ENCODE measurements at places on chromosomes 5 and 9.

DNA sequence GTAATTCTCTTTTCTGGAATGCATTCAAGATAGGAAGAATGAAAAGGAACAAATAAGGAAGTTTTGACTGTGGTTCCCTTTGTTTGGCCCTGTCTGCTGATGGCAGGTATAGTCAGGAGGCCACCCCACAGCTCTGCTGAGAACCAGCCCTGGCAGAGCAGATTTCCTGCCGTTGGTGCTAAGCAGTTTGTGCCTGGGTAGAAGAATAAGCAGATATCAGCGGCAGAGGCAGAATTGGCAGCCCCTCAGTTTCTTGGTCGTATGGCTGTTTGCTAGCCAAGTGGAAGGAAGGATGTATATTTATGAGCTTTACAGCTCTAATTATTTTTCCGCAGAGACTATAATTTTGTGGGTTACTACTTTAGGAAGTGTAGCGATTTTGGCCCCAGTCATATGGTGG, 310.2 kb upstream of the RFX3 start:
- no peak for DNase-seq

DNA sequence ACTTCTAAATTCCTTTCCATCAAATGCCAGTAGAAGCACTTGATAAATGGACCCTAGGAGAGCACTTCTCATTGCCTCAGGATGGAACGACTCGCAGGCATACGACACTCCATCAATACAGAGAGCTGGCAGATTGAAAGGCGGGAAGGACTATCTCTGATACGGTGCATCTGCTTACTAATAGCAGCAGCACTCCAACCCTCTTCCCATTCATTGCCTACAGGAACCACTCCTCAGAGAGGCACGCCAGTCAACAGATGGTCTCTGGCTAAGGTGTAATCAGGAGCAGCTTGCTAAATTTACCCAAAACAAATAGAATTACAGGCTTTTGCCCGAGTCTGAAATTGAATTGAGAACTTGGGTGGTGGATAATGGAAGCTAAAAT, 168.1 kb downstream of the EFNA5 start:
- DNase-seq: peak; percentile 81

DNA sequence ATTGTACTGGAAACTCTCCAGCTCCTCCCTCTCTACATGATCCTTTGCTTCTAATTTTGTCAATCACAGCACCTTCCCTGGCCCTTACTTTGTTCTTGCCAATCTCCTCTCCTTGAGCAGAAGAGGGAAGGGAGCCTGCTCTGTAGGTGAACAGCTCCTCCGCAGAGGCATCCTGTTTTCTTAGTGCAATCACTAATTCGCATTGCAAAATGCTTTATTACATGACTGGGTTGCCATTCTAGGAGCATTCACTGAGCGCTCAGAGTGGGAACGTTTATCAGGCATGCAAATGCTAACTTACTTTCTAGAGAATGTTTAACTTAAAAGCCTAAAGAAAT, 416 bp upstream of the SNX18 start:
- DNase-seq: no peak

GRCh38 chr9:76403352-76403751, 9.1 kb upstream of the RFK start:
- peak; percentile 51 for DNase-seq

GRCh38 chr9:127405344-127406125, 8.6 kb downstream of the SLC2A8 start:
- DNase-seq: no peak

DNA sequence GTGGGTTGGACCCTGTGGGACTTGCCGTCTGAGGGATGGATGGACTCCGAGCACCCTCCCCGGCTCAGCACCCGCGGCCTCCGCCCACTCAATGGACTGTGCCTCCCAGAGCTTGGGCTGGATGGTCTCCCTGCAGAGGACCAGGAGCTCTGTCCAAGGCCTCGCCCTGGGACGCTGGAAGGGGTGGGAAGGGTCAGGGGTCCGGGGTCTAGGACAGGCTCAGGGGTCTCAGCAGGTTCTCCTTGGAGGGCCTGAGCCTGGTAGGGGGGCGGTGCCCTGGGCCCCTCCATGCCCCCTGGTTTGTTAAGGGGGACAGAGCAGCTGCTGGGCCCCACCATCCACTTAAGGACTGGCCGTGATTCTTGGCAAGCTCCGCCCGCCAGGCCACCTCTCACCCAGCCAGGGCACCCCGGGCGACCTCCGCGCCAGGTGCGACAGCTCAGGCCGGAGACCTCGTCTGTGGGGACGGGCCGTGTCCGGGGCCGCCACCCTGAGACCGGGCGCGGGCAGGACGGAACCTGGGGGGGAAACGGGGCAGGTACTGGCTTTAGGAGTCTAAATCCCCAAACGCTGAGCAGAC, 29.2 kb downstream of the EXOC3 start:
- DNase-seq: peak; percentile 25

- DNase-seq: no peak
Observed at GRCh38 chr9:138044485-138045383, 167.2 kb downstream of the CACNA1B start.

DNA sequence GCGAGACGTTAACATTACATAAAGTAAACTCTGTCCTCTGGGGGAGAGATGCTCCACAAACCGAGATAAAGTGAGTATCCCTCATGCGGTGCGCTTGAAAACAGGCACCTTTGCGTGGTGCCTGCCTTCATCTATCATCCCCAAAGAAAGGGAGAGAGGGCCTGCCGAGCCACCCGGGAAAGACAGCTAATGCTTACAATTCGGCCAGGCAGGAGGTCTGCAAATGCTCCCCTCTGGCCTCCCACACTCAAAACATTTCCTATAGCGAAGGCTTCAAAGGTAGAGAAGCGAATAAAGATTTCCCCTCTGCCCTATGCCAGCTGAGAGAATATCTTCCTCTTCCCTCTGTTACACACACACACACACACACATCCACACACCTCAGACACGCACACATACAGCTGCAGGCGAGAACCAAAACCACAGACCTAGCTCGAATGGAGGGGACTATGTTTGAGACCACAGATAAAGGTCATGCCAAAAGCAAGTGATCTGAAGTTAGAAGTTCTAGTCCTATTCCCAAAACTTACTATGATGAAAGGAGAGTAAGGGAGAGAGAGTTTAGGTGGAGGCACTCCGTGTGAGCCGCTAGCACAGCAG, 132.8 kb downstream of the CRB2 start:
- DNase-seq: no peak

GRCh38 chr5:2017540-2018389, 135.0 kb upstream of the IRX4 start:
- no peak for DNase-seq

DNA sequence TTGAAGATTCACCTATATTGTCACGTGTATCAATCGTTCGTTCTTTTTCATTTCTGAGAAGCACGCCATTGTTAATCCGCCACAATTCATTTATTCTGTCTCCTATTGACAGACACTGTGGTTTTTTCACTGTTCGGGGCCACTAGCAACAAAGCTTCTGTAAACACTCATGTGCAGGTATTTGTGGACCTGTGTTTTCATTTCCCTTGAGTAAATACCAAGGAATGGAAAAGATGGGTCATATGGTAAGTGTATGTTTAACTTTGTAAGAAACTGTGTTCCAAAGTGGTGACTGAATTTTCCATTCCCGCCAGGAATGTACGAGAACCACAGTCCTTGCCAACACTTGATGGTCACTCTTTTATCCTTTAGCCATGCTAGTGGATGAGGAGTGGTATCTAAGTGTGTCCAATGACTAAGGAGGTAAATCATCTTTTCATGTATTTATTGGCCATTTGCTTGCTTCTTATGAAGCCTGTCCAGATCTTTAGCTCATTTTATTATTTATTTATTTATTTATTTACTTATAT, 10.7 kb downstream of the ABO start:
- DNase-seq: no peak

DNA sequence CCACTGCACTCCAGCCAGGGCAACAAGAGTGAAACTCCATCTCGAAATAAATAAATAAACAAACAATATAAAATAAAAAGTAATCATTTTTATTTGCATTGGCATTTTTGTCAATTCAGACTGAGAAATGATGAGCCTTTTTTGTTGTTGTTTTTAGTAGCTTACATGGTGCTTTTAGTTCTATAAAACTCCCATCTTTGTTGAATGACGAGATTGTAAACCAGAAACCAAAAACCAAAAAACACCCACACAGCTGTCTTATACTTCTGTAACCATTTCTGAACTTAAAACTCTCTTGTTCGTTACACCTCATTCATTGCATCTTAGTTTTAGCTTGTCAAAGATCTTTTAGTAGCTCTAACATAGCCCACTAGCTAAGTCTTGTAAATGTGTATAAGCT, 44.7 kb downstream of the GGTA1 start:
- DNase-seq: no peak

Data from NCI-H1092 treated with DMSO at 0.1 percent for 48 hours (cell line).